ENCODE measurements at places on chromosomes 6 and 20.

GRCh38 chr20:18907353-18907752 lies 93.8 kb downstream of the SCP2D1 start:
- DNase-seq: no peak

- DNase-seq: no peak
Observed at GRCh38 chr6:107977283-107977682, 19.3 kb upstream of the SEC63 start.

DNA sequence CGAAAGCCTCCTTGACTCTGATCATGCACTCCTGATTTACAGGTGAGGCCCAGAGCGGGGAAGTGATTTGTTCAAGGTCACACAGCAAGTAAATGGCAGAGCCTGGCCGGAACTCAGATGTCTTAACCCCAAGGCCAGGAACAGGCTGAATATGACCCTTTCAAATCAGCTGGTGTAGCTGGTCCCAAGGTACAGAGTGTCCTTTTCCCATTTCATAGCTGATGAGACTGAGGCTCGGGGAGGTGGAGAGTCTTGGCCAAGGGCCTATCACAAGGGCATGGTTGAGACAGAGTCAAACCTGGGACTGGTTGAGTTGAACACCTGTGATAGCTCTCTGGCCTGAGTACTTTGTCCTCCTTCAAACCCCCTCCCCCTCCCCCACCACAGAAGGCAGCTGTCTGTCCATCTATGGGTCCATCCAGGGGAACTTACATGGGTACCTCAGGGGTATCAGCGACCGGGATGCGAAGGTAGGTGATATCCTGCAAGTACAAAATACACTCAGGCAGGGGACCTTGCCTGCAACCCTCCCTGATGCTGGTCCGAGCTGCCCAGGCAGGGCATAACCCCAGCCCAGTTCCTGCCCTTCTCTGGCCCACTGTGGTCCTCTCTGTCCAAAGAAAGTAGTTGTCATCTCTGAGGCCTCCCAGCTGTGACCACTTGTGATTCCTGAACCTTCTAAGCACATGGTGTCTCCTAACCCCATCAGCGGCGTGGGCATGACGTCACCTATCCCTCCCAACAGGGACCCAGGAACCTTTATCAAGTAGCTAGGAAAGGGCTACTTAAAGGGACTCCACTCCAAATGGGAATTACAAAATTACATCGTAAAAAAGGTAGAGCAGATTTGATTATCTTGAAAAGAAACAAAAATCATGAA lies 5.6 kb downstream of the DUSP15 start:
- DNase-seq: no peak

GRCh38 chr20:16351415-16351814 lies 221.8 kb downstream of the KIF16B start:
- no peak for DNase-seq

GRCh38 chr20:42392442-42392841 lies 774.3 kb upstream of the CHD6 start:
- no peak for DNase-seq

- DNase-seq: no peak
Observed at GRCh38 chr20:19121463-19121862, 91.0 kb upstream of the SLC24A3 start.

GRCh38 chr6:162373192-162373591 lies 354.4 kb downstream of the PRKN start:
- DNase-seq: no peak

- no peak for DNase-seq
Observed at GRCh38 chr6:12418946-12419345, 128.8 kb downstream of the EDN1 start.

- DNase-seq: peak; percentile 74
Observed at GRCh38 chr6:24910961-24911725, 24.6 kb downstream of the RIPOR2 start.

DNA sequence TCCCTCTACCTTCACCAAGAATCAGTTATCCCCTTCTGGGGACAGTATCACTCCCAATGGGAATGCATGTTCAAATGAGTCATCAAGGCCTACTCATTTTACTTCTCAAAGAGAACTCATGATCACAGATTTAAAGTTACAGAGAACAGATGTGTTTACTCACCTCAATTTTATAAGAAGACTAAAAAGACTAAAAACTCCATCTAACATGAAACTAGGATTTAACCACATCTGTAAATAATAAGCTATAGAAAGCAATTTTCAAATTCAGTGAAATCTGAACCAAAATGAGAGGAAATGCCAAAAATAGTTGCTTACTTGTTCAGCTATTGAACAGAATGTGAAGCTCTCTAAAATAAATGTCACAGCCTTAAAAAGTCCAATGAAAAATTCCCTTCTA lies 300.1 kb upstream of the KCNQ5 start:
- no peak for DNase-seq

GRCh38 chr6:14252271-14252850 lies 134.8 kb downstream of the CD83 start:
- DNase-seq: no peak

- DNase-seq: no peak
Observed at GRCh38 chr6:46329568-46329967, 158.8 kb upstream of the ENPP5 start.

DNA sequence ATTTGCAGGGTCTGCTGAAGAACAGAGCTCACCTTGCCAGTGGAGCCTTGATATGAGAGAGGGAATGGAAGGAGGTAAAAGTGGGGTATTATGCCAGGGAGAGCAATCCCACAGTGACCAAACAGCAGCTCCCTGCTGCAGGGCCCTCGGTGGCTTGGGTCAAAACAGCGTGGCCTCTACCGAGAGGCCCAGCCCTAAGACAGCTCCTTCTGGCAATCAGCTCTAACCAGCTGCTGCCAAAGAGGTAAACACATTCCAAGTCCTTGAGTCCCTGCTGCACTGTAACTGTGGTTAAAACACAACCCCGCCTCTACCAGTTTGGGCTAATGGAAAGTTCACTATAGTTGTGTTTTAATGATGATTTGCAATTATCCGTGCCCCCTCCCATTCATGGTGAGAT lies 1.4 kb upstream of the DAAM2 start:
- no peak for DNase-seq

- DNase-seq: no peak
Observed at GRCh38 chr6:163944897-163945296, 530.4 kb downstream of the QKI start.

- DNase-seq: no peak
Observed at GRCh38 chr6:136693090-136693489, 99.2 kb downstream of the MAP3K5 start.

DNA sequence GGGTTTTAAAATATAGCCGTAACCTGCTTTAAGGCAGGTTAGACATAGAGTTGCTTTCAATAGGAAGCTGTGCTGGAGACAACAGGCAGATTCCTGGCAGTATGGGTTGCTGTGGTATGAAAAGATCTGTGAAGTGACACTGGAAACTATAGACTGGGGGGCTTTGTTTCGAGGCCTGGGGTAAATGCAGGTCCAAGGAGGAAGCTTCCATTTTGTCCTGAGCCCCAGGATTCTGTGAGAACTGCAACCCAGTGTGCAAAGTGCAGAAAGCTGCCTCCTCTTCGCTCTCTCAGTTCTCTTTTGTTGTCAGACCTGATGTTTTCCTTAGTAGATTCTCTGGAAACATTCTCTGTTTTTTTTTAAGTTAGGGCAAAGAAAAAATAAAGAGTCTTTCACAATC lies 86.9 kb downstream of the LYRM4 start:
- DNase-seq: no peak

GRCh38 chr20:37880726-37881591 lies 22.0 kb upstream of the VSTM2L start:
- DNase-seq: no peak

GRCh38 chr6:143328876-143329275 lies 121.6 kb downstream of the ADAT2 start:
- DNase-seq: no peak

DNA sequence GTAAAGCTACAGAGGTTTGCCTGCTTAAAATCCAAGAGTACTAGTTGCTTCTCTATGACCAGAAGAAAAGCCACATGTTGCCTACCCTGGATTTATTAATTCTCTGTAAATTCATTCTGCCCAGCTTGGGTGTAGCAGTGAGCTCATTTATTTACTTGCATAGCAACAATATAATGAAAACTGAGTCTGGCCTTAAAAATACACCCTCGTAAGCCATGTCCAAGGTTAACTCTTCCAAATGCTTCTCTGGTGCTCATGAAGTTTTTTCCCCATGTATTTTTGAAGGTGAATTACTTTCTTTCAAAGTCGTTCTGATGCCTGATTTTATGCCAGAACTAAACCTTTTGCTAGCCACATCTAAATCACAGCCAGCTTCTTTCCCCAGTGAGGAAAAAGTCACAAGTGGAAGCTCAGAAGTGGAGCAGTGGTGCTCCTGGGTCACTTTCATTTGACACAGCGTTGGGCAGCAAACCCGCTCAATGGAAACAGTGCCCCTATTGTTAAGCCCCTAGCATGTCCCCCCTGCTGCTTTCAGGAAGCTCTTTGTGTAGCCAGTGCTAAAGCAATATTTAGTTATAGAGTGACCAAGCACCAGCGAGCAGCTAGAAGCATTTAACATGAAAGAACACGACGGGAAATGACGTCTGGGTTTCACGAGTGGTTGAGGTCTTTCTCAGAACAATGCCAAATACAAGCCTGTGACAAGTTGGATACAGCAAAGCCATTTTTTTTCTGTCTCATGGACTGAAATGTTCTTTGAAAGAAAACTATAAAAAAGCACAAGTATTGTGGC lies 29.8 kb downstream of the NEDD9 start:
- DNase-seq: peak; percentile 42

DNA sequence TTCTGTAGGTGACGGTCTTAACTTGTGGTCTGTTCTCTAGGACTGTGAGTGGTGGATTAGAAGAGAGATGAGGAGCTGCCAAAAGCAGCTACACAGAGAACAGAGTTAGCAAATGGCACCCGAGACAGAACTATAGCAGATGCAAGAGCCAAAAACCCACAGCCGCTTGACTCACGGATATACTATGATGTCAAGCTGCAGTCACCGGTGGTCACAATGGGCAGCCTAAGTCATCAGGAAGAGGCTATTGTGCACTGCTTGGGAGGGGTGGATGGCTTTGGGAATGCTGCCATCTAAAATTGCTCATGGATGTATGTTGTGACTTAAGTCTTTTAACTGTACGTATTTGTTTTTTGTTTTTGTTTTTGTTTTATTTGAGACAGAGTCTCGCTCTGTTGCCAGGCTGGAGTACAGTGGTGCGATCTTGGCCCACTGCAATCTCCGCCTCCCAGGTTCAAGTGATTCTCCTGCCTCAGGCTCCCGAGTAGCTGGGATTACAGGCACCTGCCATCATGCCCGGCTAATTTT lies at the start of gene GTSF1L:
GTSF1L (minus strand) TSS at position 192 of the 528 bp plus-strand sequence. CDS start 308 bp downstream, outside the sequence.
- no peak for DNase-seq

- DNase-seq: no peak
Observed at GRCh38 chr6:42113936-42114636, 28.3 kb downstream of the C6orf132 start.

- no peak for DNase-seq
Observed at GRCh38 chr6:72624557-72625160, 2.8 kb downstream of the KCNQ5 start.

DNA sequence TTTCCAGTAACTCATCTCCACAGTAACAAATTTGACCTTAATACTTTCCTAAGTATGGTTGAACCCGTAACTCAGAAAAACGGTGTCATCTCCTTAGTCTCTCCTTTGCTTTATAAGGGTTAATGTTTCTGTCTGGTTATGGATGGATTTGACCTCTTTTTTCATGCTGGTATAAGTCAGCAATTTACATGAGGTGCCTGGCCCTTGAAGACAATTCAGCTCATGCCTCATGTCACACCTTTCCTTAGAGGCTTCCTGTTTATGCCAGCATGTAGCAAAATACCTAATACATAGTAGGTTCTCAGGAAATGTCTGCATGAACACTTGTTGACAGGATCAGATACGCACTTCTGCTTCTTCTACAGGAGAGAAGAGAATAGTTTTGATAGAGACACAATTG lies 37.7 kb upstream of the C20orf144 start:
- no peak for DNase-seq

GRCh38 chr6:7170117-7170732 lies 62.5 kb downstream of the RREB1 start:
- DNase-seq: no peak

GRCh38 chr20:61301711-61302525 lies 49.9 kb downstream of the CDH4 start:
- no peak for DNase-seq

DNA sequence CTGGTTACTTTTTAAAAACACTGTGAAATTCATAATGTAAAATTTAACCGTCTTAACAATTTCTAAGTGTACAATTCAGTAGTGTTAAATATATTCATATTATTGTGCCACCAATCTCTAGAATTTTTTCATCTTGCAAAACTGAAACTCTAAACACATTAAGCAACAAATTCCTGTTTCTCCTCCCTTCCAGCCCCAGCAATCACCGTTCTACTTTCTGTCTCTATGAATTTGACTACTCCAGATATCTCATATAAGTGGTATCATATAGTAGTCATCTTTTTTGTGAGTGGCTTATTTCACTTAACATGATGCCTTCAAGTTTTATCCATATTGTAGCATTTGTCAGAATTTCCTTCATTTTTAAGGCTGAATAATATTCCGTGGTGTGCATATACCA lies 44.7 kb downstream of the RSPH3 start:
- DNase-seq: no peak

GRCh38 chr20:48620154-48620506 lies 207.7 kb downstream of the PREX1 start:
- DNase-seq: no peak

DNA sequence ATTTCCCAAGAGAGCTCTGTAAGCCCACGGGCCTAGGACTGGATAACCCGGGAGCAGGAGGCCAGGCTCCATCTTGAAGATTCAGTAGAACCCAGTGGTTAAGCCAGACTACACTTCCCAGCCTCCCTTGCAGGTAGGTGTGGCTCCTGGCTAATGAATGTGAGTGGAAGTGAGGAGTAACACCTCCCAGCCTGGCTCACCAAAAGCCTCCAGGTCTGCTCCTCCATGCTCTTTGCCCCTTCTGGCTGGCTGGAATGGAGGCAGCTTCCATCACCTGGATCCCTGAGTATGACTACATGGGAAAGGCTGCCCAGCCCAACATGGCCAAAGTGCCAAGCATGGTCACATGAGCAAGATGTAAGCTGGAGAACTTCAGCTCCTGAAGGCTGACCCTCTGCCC lies 9.7 kb downstream of the LRRN4 start:
- DNase-seq: no peak

DNA sequence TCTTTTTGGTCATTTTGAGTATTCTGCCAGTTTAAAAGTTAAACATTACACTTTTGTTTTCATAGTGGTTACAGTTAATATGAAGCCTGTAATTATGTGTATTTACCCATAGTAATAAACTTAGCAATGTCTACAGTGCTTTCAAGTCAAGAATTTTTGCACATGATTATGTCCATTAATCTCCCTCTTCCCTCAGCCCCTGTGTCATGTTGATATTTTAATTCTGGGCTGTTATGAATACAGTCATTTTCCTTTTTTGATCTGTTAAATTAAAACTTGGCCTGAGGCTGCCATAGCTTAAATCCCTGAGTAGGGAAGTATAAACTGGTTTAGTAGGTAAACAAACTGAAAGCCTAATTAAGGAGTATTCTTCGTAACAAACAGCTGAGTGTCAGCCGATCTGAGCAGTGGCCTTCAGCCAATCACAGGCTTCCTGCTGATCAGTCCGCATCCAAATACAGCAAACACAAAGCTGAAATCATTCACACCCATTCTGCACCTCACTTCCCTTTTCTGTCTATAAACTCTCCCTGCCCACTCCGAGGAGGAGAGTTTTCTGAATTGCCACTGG lies 9.5 kb upstream of the SFT2D1 start:
- DNase-seq: no peak
